ENCODE measurements at places on chromosomes 13 and 19. TPM values are rescaled to one million over a fixed set of nuclear protein-coding genes. Genes with fewer than 3 reads are reported as not detected.

The B3GNT8 gene
- total RNA-seq: 98.4 TPM

The TRPC4 gene
- not detected for total RNA-seq

The ARID3A gene
- 11.0 TPM for total RNA-seq

The LACC1 gene
- 16.5 TPM for total RNA-seq

The WDR88 gene
- not detected for total RNA-seq

The SLAIN1 gene
- total RNA-seq: 33.0 TPM

The TMEM255B gene
- total RNA-seq: 17.3 TPM

DNA sequence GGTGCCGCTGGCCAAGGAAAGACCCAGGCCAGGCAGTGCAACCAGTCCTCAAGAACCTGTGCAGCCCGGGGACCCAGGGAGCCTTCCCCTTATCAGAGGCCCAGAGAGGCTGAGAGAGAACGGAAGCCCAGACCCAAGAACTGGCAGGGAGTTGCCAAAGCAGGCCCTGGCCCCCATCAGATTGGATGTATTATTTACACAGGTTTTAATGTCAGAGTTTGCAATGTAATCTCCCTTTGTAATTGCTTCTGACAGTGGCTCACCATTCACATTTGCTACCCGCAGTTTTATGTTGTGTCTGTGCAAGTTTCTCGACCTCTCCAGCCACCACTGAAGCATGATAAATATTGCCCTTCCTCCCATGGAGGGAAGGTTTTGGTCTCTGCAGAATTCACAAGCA, 660.9 kb downstream of the LIG4 start:
- DNase-seq: no peak

- DNase-seq: no peak
Measured at GRCh38 chr19:53871454-53871853, 3.8 kb downstream of the MYADM start.

DNA sequence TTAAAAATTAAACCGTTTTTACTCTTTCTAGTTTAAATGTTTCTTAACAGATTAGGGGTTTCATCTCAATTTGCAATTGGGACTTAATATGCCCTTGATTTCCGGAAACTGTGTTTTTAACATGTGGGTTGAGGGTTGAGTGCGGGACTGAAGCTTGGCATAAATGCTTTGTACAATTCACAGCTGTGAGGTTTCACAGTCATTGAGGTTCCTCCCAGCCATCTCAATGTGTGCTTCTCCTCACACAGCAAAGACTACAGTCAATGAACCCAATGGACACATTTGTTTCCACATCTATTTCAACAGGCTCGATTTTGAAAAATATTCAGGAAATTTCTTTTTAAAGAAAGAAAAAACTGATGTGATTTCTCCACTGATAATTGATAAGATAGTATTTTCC, 328.6 kb downstream of the TBC1D4 start:
- no peak for DNase-seq

GRCh38 chr19:19816679-19817078, 4.9 kb downstream of the ZNF506 start:
- DNase-seq: no peak
